ENCODE measurements at places on chromosomes 13 and 19. TPM values are rescaled to one million over a fixed set of nuclear protein-coding genes. Genes with fewer than 3 reads are reported as not detected.
A peak's percentile ranks its signal among the peaks of the same experiment; 100 is the strongest.

Gene ATP12A
- total RNA-seq, result not detected

Gene SIGLEC8
- total RNA-seq, result not detected

Gene RASAL3
- not detected for total RNA-seq

Gene ZNF724
- 5.4 TPM for total RNA-seq

Gene FAM216B
- total RNA-seq, result not detected

Gene ATP4B
- total RNA-seq, result not detected

Gene KLK4
- not detected for total RNA-seq

Gene PRTN3
- 0.60 TPM for total RNA-seq

DNA sequence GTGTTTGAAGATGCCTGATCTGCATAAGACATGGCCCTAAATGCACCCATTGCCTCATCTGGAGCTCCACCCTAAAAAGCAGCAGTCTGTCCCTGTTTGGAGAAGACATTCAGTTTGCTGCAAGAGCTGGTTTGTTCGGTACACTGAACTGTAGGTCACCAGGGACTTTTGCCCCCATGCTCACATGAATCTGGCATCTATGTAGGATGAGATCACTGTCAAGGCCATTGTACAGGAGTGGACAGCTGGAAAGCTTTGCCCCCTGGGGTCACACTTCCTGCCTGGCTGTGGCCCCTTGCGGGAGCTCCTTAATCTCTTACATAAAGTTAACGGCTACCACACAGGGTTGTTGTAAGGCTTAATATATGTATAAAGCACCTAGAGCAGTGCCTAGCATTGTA is 73.0 kb downstream of the IPO5 start:
- peak; percentile 30 for DNase-seq

- no peak for DNase-seq
Measured at GRCh38 chr19:19304186-19304965, 15.9 kb downstream of the SUGP1 start.

DNA sequence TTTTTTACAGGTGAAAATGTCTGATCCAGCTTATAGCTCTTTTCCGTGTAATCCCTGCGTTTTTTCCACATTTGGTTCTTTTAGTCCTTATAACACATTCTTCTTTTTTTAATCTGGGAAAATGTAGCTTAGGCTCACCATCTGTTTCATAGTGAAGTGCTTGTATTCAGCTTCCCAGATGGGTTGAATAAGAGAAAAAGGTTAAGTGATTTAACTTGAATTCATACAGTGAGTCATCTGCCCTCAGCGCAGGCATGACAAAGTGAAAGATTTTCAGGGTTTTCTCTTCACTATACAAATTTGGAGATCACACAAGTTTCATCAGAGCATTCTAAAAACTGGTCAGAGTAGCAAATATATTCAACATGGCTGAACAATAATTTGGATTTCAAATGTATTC is 224.8 kb downstream of the SPRY2 start:
- peak; percentile 54 for DNase-seq

DNA sequence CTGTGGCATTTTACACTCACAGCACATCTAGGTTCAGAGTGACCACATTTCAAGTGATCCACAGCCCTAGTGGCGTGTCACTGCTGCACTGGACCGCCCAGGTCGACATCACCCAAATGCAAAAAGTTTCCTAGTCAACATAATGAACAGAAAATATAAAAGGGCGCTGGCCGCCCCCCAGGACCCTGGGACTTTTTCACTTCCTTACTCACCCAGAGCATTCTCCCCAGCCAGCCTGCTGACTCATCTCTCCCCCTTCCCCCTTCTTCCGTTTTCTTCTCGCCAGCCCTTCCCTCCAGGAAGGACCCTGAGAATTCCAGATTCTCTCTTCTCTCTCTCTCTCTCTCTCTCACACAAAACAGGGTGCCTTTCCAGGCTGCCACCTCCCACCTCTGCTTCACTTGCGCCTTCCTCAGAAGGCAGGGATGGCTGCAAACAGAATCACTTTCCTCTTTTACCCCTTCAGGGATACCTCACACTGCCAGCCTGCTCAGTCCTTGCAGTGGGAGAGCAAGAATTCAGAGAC is 21.0 kb upstream of the GRWD1 start:
- DNase-seq, result no peak

- DNase-seq, result peak; percentile 72
Measured at GRCh38 chr19:16319481-16319880, 5.1 kb upstream of the KLF2 start.

DNA sequence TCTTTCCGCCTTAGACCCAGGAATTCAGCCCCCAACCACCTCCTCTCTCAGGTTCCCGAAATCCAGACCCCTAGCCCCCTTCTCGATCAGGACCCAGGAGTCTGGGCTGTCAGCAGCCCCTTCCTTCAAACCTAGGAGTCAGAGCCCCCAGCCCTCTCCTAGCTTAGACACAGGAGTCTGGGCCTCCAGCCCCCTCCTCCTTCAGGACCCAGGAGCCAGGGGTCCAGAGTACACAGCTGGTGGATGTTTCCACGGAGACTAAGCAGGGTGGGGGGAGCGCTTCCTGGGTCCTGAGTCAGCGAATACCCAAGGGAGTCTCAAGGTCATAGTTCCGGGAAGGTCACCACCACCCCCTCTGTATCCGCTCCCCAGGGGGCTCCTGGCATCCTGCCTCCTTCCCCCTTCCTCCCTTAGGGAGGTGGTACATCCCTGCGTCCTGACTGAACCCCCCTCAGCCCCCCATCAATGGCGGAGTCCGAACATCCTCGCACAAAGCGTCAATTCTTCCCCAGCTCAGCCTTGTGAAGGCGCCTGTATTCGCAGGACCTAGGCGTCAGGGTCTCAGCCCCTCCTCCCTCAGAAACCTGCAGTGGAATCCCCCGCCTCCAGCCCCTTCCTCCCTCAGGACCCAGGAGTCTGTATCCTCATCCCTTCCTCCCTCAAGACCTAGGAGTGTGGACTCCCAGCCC is 4.6 kb downstream of the CADM4 start:
- peak; percentile 36 for DNase-seq

DNA sequence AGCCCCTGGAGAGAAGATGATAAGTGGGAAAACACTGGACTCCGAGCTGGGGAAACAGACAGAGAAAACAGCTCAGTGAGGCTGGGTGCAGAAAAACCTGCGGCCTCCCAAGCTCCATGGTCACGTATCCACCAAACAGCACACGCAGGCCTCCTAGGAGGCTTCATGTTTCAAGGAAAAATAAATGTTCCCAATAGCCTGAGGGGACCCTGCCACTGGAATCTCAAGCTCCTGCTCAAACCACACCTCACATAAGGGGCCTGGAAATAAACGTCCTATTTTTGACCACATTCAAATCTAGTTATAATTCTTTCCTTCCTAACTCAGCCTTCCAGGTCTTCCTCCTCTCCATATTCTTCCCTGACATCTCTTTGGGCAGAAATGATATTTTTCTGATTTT is 225.7 kb downstream of the ABCC4 start:
- no peak for DNase-seq

DNA sequence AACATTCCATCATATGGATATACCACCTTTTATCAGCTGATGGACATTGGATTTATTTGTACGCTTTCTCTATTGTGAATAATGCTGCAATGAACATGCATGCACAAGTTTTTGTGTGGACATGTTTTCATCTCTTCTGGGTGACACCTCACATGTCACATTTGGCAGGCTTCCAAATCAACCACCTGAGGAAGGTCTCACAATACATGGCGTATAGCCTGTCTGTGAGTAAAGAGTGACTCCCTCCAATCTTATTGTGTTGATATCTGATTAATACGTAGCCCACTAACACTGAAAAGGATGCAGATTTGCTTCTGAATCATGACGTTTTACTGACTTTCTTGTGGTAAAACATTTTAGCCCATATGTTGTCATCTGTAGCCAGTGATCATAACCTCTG is 61.1 kb downstream of the SLC15A1 start:
- DNase-seq, result no peak

- DNase-seq, result no peak
Measured at GRCh38 chr13:111402441-111402840, 82.0 kb downstream of the TEX29 start.

DNA sequence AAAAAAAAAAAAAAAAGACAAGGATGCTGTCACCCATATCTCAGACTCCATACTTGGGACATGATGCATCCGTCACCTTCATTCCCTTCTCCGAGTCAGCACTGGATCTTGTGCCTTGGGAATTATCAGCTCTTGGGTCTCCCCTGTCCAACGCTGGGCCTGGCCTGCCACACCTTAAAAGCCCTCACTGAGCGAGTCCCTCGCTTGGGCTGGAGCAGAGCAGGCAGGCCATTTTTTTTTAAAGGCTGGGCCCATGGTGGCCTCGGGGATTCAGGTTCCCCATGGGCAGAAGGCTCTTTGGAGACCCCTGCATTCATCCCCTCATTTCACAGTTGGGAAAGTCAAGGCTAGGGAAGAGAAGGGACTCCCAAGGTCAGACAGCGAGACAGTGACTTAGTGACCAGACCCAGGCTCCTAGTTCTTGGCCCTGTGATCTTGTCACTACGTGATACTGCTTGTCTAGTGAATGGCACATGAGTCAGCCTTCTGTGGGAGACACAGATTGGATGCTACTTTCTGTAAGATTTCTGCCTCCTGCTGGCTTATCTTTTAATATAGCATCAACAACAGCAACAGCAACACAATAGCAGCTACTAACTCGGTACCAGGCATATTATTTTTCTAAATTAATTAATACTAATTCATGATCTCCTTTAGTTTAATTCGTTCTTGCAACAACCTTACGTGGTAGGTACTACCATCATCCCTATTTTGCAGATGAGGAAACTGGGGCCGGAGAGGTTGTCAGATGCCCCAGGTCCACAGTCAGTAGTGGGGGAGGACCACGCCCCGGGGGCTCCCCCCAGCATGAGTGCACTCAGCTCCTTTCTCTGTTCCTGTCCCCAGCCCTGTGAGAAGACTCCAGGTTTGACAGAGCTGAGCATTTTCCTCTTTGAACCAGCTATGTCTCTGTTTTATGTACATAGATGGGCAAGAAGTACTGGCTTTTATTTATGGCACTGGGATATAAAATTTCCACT is 27.4 kb upstream of the ZNF536 start:
- no peak for DNase-seq

DNA sequence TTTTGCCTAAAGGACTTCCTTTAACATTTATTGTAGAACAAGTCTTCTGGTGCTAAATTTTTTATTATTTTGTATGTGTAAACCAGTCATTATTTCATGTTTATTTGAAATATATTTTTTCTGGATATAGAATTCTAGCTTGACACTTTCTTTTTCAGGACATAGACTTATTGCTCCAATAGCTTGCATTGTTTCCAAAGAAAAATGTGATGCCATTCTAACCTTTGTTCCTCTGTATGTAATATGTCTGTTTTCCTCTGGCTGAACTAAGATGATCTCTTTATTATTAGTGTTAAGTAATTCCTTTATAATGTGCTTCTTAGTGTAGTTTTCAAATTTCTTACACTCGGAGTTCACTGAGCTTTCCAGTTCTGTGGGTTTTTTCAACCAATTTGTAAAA is 174.1 kb upstream of the STARD13 start:
- no peak for DNase-seq

DNA sequence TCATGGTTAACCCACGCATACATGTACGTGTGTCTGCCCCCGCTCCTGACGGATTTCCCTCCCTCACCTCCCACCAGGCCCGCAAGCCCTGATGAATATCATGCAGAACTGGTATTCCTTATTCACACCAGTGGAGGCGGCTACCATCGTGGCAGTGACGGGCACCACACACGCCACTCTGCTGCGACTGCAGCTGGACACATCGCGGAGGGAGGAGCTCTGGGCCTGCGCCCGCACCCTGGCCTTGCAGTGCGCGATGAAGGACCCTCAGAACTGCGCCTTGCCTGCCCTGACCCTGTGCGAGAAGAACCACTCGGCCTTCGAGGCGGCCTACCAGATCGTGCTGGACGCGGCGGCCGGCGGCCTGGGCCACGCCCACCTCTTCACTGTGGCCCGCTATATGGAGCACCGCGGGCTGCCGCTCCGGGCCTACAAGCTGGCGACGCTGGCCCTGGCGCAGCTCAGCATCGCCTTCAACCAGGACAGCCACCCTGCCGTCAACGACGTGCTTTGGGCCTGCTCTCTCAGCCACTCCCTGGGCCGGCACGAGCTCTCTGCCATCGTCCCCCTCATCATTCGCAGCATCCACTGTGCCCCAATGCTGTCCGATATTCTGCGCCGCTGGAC is 35.0 kb downstream of the ZSWIM4 start:
- DNase-seq, result no peak

- no peak for DNase-seq
Measured at GRCh38 chr19:295687-296370, 4.6 kb upstream of the PLPP2 start.

DNA sequence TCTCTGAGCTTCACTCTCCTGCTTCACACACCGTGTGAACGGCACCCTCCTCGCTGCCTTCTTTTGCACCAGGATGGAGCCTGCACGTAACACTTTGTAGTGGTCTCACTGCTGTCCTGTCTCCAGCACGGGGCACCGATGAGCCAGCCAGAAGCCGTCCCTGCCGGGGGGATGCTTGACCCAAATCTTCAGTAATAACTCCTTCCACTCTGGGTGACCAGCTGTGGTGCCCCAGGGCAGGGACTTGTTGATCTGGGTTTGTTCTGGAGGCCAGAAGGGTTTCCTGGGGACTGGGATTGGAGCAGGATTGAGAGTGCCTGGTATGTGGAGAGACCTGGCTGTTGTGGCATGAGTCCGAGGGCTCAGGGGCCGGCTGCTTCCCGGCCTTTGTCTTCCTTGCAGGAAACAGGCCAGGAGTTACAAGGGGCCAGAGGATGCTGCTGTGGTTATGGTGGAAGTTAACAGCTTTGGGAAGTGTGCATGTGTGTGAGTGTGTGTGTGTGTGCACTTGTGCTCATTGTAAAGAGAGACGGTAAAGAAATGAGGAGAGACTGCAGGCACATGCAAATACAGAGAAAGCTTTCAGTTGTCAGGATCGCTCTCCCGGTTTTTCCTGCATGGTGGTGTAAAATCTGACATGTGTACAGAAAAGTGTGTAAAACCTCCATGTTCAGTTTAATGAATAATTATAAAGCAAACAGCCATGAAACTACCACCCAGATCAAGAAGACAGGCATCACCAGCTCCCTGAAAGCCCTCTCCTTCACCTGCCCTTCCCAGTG is 18.9 kb downstream of the PAK4 start:
- peak; percentile 51 for DNase-seq

DNA sequence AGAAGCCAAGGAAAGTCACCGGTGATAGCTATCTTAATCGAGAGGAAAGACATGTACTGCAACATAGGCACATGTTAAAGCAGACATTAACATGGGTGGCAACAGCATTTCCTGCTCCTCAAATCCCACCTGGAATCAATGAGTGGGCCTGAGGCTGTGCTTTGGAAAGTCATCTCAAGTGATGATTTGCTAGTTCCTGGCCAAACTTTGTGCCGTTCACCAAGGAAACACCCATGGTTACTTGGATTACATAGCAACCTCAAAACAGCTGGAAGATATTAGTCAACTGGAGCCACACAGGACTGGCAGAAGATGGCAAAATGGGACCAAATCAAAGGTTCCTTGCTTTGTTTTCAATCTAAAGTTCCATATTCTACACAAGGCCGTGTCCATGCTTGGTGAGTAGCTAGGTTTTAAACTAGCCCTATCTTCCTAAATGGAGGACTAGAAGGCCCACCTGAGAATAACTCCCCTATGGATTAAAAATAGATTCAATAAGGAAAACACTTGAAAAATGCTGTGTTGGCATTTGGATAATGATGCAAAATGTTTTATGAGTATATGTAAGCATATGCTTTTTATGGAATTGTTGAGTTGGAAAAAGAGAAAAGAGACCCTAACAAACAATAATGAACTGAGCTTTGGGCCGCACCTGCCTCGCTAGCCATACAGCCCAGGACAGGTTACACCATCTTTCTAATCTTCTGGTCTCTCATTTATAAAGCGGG is 144.5 kb downstream of the RGCC start:
- DNase-seq, result no peak

Data from cardiac muscle cell (in vitro differentiated cells and primary cell).